Dermis microvascular lymphatic vessel endothelial cell (primary cell): ENCODE measurements at places on chromosomes 3 and 15. TPM values are rescaled to one million over a fixed set of nuclear protein-coding genes. Genes with fewer than 3 reads are reported as not detected.

CAV3 gene
- not detected in 2 replicates for total RNA-seq

DNA sequence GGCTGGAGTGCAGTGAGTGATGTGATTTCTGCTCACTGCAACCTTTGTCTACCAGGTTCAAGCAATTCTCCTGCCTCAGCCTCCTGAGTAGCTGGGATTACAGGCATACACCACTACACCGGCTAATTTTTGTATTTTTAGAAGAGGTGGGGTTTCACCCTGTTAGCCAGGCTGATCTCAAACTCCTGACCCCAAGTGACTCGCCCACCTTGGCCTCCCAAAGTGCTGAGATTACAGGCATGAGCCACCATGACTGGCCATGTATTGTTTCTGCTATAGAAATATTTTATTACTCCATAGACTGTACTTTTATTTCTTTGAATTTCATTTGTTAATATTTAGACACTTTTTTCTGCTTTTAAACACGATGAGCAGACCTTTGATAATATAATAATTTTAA is 60.4 kb downstream of the GTF2E1 start:
- no peak for DNase-seq

- DNase-seq: no peak
These were observed 32.1 kb downstream of the SEC62 start for GRCh38 chr3:169998668-169999131.

DZIP1L gene
- 1.1 and 1.7 TPM in 2 replicates for total RNA-seq

DNA sequence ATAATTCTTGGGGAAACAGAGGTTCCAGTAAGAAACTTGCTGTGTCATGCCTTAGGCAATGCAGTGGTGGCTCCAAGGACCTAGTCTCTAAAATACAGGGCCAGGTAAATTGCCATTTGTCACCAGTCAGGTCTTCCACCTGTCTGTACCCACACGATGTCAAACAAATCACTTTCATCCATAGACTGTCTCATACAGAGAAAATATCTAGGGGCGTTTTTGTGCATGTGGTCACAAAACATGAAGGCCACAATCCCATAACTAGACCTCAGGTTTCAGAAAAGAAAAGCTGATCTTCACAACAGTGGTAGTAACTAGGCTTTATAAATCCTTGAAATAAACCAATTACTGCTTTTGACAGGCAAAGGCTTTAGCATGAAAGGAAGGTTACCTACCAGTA is 92.3 kb downstream of the SLC9A9 start:
- DNase-seq: no peak
